CD4-positive, alpha-beta T cell treated with Interleukin-15 for 4 hours (primary cell): ENCODE measurements at places on chromosomes 11 and 22.

DNA sequence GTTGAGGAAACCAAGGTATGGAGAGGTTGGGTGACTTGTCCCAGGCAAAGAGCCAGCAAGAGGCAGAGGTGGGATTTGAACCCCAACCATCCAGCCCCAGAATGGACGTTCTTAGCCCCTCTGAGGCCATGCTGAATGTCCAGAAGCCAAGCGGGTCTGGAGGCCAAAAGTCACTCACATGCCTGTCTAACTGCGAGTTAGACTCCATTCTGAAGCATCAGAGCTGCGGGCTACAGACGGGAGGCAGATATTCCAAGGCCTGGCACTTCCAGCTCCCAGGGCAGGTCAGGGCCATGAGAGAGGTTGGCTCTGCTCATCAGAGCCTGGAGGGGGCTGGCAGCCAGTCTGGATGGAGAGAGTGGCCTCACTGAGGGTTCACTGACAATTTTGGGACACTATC lies 616.5 kb downstream of the BRD1 start:
- DNase-seq = no peak

DNA sequence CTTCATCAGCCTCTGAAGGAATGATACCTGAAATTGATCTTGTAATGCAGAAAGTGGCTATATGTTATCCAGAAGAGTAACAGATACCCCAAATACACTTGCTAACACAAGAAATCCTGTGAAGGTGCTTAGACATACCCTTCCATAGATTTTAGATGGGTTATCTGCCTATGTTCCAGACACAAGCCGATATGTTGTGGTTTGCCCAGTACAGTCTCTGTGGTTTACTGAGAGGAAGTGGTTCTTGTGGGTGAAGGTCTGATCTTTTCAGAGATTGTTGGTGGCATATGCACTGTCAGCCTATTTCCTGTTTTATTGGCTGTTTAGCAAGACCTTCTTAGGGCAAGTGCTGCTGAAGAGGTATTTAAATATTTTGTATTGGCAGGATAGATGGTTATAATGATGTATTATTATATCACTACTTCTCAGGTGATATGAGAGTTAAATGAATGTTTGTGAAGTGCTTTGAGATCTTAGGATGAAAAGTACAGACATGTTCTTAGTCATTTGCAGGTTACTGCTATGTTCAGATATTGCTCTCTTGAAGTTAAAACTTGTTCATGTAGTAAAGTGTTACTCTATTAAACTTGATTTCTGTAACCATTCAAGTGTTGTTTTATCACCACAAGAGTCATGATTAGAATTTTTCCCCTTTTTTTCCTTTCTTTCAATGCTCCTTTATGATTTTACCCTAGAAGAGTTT lies 8.2 kb downstream of the ARHGEF12 start:
- peak; percentile 75 for DNase-seq

GRCh38 chr11:41714101-41714500 lies 254.6 kb upstream of the LRRC4C start:
- DNase-seq = no peak

DNA sequence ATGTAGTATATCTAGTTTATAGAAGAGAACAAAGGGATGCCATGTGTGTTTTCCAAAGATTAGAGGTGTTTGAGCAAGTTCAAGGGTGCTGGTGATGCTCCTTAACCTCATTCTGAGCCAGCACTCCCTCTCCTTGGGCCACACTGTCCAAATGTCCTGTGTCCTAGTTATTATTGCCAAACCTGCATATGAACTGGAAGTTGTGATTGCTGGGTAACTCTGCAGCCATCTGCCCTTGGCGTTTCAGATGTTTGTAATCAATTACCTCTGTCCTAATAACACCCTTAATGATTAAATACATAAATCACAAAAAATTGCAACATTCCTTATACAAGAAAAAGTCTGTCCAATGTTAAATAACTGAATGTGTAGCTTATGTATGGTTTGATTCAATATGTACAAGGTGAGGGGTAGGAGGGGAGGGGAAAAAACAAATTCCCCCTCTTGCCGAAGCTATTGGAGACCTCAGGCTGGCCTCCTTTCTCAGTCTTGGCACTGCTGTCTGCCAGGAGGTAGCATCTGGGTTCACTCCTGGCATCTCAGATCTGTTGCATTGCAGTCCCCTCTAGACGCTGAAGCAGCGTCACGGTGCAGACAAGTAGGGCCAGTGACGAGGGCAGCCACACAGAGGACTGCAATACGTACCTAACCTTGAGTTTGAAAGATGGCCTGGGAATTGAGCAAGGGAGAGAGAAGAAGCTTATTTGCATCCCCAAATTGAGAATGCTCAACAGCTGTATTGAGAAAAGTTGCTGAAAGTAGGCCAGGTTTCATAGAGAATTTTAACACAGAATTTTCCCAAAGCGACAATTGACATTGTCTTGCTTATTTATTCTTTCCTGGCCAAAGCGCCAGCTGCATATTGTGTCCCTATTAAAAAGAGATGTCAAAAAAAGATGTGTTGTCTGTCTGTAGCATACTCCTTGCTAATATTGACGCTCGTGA lies 89.6 kb upstream of the ARHGAP32 start:
- no peak for DNase-seq

GRCh38 chr11:78402847-78403246 lies 14.8 kb downstream of the GAB2 start:
- no peak for DNase-seq

DNA sequence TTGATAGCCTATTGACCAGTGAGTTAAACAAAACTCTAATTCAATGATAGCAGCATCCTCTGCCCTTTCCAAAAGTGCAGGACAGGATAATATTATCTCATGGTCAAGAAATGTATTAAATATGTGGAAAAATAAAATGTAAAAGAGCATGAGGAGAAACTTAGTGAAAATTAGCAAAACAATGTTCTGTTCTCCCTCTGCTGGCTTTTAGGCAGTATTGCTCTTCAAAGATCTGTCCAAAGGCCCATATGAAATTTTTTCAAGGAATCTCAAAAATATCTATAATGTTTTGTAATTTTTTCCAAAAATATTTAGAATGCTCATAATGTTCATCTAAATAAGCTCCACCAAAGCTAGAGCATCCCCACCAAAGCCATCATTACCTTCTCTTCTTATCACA lies 8.3 kb upstream of the ARL14EP start:
- no peak for DNase-seq

DNA sequence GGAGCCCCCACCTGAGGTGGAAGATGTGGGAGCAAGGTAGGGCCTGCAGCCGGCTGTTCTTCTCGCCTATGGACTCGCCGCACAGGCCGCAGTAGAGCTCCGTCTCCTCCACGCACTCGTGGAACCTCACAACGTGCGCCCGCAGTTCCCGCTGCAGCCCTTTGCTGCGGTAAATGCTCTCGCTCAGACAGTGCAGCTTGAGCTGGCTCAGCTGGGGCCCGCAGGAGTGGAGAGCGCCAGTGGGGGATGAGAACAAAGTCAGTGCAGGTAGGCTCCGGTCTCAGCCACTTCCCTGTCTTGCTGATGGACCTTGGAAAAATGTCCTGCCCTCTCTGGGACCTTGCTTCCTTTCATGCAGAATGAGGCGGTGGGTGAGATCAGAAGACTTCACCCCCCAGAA lies 10.2 kb downstream of the RAPSN start:
- no peak for DNase-seq
